ENCODE measurements at places on chromosomes 4 and X.
A peak's percentile ranks its signal among the peaks of the same experiment; 100 is the strongest.

DNA sequence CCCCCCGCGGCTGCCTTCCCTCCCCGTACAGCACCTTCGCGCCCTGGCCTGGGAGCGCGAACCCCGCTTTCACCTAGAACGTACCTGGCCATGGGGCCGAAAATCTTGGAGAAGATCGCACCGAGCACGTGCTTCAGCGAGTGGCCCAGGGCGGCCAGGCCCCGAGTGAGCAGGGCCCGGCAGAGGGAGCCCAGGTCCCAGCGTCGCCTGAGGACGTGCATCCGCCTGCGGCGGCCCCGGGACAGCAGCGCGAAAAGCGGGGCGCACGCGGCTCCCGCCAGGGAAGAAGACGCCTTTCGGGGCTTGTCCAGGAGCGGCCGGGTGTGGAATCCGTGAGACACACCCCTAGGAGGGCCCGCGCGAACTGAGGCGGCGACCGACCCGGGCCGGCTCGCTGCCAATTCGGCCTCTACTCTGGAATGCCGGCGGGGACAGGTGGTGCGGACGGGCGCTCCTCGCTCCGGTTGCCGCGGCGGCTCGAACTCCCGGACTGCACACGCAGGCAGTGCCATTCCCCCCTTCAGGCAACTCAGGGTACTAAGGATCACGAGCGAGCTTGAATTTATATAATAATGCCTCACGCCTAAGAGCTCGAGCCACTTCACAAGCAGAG is at the start of gene HS6ST2:
Gene HS6ST2 (minus strand): TSS at position 539 of the 613 bp plus-strand sequence.
- DNase-seq = no peak

DNA sequence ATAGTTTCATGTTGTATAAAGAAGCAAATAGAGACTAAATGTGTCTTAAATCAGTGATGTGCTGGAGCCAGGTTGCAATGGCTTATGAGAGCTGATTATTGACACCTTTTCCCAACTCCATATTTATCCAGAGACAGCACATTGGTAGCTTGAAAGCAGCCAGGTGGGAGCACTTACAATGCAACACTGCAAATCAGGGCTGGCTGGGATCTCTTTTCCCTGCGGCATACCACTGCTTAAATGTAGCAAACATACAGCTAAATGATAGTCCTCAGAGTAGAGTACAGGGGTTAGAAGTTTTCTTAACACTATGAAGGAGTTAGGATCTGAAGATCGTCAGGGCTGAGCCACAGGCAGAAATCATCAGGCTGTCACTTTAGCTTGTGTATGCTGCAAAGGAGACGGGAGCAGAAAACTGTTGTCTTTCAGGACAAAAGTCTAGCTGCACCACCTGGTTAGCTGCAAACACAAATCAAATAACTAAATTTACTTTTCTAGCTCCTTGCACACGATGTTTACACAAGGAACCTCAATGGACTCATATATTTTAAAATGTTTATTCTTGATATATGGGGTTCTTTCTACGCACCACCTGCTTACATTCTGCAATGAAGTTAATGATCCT is 527.3 kb downstream of the TLL1 start:
- DNase-seq = peak; percentile 1

DNA sequence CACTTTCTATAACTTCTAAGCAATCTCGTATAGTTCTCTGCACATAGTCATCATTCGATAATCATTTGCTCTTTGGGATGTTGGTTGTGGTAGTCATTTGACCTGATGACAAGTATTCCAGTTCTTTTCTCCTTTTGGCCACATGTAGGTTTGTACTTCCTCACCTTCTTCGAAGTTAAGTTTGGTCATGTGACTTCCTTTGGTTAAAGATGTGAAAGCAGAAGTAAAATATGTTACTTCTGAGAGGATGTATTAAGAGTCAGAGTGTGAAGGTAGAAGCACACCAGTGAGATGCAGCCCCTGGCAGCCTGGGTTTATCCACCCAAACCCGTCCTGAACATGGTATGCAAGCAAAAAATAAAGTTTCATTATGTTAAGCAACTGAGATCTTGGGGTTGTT is 48.9 kb upstream of the ZNF518B start:
- DNase-seq = no peak

DNA sequence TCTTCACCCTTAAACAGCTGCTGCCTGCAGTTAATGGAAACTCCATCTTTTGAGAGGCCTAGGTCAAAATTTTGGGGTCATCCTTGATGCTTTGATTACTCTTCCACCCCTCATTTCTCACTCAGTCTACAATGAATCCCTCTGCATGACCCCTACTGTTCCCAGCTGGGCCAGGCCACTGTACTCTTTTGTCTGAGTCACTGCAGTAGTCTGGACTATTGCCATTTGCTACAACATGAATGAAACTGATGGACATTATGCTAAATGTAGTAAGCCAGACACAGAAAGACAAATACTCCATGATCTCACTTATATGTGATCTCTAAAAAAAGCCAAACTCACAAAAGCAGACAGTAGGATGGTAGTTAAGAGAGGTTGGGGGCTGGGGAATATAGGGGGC is 28.3 kb downstream of the STK32B start:
- no peak for DNase-seq

GRCh38 chr4:8215001-8215427 is 15.9 kb downstream of the SH3TC1 start:
- DNase-seq = no peak

- no peak for DNase-seq
Observed at GRCh38 chrX:31545726-31546125, 473.9 kb upstream of the FTHL17 start.

DNA sequence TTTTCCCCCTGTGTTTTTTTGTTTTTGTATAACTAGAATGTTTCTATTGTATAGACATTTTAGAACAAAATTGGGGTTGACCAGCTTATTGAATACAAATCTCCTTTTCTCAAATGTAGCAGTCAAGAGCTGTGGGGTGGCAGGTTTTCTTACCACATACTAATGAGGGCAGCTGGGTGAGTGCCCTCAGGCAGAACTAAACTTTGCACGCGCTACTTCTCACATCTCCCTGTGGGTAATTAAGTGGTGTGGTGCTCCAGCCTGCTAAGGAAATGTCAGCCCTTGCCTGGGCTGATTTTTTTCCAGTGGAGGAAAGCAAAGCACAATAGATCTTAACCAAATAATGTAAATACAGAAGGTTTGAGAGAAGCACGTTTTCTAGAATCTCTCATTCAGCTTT is 717.6 kb upstream of the TENM3 start:
- DNase-seq = peak; percentile 59

GRCh38 chr4:155629183-155629825 is 37.3 kb upstream of the GUCY1A1 start:
- no peak for DNase-seq

GRCh38 chr4:62644372-62644771 is 1444.2 kb downstream of the ADGRL3 start:
- DNase-seq = peak; percentile 2

DNA sequence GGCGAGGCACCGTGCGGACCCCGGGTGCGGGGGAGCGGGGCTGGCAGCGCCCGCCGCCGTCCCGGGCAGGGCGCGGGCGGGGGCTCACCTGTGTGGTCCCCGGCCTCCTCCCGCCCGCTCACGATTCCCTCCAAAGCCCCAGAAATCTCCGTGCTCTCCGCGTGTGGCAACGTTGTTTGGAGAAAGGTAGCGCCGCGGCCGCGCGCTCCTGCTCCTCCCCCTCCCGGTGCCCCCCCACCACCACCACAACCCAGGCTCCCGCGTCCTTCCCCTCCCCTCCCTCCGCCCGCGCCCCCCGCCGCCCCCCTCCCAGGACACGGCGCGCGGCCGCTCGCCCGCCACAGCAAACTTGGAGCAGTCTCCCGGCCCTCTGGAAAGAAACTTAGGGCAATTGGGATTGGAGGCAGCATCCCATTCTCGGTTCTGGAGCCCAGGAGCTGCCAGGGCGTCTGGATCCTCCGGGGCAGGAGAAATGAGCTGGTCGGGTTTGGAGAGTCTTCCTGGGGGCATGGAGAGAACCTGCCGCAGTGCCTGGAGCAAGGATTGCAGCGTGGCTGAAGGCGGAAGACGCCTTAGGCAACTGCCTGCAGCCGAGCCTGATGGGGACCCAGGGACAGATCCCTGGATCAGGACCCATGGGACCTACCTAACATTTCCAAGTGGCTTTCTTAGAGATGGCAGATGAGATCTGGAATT is 855 bp downstream of the KLF3 start:
- DNase-seq = peak; percentile 28

- no peak for DNase-seq
Observed at GRCh38 chr4:103720661-103721060, 876 bp upstream of the TACR3 start.

DNA sequence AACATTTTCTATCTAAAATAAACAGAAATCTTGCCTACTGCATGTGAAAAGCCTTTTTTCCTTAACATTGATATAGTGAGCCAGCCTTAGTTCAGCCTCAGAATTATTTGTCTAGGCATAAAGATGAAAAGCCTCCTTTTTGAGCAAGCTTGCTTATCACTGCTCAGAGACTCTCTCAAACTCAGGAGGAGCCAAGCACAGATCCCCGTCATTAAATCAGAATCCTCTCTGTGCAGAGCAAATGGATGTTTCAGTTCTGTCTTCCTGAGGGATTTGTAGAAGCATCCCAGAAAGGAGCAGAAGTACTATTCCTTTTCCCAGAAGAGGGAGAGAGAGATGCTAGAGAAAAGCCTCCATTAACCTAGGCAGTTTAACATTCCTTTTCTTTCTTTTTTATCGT is 186.9 kb upstream of the LNX1 start:
- DNase-seq = no peak

DNA sequence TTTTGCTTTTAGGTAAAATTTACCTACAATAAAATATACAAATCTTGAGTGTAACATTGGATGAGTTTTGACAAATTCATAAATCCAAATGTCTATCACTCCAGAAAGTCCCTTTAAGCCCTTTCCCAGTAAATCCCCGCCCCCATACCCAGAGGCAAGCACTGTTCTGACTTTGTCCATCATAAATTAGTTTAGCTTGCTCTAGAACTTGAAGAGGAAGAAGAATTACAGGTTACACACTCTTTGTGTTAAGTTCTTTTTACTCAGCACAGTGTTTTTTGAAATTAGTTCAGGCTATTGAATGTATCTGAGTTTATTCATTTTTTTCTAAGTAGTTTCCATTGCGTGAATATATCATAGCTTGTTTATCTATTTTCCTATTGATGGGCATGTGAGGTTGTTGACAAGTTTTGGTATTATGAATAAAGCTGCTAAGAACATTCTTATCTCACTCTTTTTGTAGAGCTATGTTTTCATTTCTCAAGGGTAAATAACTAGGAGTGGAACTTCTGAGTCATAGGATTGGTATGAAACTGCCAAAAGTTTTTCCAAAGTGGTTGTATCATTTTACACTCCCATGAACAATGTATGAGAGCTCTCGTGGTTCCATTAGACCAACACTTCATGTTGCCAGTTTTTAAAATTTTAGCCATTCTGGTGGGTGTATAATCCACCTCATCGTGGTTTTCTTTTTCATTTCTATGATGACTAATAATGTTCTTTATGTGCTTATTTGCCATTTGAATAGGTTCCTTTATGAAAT is 22.4 kb upstream of the HPSE start:
- no peak for DNase-seq

- DNase-seq = peak; percentile 94
Observed at GRCh38 chr4:7398104-7398423, 36.7 kb downstream of the PSAPL1 start.

DNA sequence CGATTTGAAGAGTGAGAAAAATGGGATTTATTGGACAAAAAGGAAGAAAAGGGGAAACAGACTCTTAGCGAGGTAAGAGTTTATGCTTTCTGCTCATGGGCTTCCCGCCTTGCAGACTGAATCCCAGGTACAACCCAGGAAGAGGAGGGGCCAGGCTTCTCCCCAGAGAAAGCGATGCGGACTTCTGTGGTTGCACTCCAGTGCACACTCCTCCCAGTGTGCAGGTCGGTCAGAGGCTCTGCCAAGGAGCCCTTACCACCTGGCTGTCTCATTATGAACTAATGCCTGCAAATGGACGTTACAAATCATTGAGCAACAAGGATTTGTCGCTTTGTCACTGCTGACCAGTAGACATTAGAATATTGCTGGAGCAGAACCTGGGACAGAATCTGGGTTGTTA is 39.9 kb upstream of the GLRA2 start:
- no peak for DNase-seq

- no peak for DNase-seq
Observed at GRCh38 chr4:173534434-173534833, 4.4 kb upstream of the HAND2 start.

DNA sequence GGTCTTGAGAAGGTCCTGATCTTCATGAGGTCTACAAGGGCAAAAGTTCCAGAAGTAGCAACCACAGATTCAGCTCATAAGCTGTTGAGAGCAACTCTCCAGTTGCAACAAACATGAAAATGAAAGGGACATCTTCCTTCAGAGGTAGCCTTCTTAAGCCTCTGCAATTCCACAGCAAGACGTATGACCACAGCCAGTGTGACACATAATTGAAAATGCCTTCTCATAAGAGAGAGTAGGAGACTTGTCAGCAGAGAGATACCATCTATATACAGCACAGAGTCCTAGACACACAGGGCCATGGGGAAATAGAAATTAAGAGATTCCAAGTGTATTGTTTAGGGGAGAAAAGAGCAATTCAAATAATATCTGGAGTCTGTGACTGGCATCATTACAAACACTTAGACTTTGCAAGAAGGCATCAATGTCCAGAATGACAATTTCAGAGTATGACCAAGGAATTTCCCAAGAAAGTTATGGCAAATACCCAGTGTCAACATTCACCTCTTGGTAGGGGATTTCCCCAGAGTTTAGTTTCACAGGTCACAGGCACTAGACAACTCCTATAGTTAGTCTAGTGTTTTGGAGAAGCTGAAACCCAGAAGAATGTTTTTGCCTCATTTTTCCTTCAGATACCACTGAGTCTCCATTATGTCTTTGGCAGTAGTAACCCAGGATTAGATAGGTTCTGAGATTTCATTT is 340.3 kb downstream of the ZNF674 start:
- no peak for DNase-seq
